ENCODE measurements at places on chromosomes 6 and 20. TPM values are rescaled to one million over a fixed set of nuclear protein-coding genes. Genes with fewer than 3 reads are reported as not detected.

The MDFI gene
- 42.9 TPM for total RNA-seq

The GINM1 gene
- 52.3 TPM for total RNA-seq

The SLC26A8 gene
- not detected for total RNA-seq

The GPR6 gene
- not detected for total RNA-seq

The PRKN gene
- 0.09 TPM for total RNA-seq

The RNF217 gene
- total RNA-seq, result 21.6 TPM

The C20orf204 gene
- total RNA-seq, result 1.9 TPM

The GLP1R gene
- total RNA-seq, result not detected

The TFAP2C gene
- not detected for total RNA-seq

The TDP2 gene
- total RNA-seq, result 24.7 TPM

The NFKBIE gene
- total RNA-seq, result 10.6 TPM

The TTK gene
- 17.1 TPM for total RNA-seq

The MCCD1 gene
- not detected for total RNA-seq

The SPTLC3 gene
- total RNA-seq, result 0.09 TPM

The SPDEF gene
- total RNA-seq, result not detected

The HDGFL1 gene
- not detected for total RNA-seq

The VSTM2L gene
- total RNA-seq, result 0.27 TPM

The RIPOR2 gene
- total RNA-seq, result 0.28 TPM

The TAGAP gene
- not detected for total RNA-seq

The HNF4A gene
- not detected for total RNA-seq

All from endothelial cell of coronary artery (primary cell).